Nucleus accumbens (tissue), 56 donors: ENCODE measurements at places on chromosomes 5 and 9.

DNA sequence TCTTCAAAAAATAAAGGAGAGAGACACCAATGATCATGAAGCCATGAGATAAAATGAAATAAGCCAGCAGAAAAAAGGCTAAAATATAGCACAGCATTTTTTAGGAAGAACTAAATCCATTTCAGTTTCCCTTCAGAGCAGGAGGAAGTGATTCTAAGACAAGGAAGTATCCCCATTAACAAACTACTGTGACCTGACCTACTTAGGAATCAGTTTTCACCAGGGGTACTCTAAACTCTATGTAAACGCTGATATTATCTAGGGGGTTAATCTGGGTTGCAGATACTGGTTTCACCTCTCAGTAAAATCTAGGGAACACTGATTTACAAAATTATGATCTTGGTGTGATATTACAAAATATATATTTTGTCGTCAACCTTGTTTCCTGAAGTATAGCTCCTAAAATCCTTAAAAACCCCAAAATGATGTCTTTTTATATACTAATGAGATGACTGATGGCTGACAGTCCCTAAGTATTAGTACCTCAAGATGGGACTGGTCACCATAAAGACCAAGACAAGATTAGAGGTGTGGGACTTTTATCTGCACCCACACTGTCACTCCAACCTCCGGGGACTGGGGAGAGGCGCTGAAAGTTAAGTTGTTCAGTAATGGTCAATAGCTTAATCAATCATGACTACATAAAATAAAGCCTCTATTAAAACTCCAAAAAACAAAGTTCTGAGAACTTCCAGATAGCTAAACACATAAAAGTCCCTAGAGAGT is 2.9 kb upstream of the FNBP1 start:
- no peak for DNase-seq

DNA sequence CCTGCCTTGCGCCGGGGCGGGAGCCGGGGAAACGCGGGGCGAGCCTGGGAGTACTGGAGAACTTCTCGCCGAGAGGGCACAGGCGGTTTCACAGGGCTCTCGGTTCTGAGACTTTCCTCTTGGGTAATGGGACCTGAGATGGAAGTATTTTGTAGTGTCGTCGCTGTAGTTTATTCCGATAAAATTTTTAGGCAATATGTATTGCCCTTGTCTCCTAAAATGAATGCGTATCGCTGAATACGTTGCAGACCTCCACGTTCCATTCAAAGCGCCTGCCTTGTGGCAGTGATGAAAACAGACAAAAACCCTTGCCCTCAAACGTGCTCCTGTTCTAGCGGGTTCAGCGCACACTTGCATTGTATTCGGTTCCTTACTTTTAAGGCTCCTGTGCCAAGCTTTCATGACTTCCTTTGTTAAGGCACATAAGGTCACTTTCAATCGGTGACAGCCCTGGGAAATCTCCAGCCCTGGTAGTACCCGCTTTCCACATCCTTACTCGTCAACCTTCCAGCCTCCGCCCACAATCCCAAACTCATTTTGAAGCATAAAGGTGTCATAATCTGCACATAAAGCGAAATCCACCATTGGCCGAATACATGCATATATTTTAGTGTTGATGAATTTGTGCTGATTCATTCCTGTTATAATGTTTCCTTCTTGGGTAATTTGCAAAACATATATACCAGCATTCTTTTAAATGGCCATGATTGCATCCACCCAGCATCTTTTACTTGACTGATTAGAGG is 694 bp downstream of the RMI1 start:
- no peak for DNase-seq

DNA sequence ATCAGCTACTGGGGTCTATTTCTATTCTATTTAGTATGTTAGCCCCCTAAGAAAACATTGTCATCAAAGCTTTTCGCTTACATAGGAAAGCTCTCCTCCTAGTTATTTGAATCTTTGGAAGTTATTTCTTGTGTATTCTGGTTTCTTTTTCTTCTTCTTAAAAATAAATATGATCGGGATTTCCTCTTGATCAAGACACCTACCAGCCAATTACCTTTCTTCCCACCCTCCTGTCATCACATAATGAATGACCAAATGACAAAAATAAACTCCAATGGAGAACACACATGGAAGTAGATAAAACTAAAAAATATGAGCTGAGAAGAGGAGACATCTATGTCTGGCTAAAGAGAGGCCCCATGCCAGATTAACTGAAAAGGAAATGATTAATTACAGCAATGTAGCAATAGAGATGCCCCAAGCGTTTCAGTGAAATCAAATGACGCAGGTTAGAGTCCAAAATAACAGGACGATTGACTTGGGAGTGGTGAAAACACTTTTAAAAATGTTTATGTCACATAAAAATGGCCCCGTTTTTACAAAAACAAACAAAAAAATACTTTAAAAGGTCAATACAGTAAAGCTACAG is 59.5 kb upstream of the PCSK1 start:
- no peak for DNase-seq

DNA sequence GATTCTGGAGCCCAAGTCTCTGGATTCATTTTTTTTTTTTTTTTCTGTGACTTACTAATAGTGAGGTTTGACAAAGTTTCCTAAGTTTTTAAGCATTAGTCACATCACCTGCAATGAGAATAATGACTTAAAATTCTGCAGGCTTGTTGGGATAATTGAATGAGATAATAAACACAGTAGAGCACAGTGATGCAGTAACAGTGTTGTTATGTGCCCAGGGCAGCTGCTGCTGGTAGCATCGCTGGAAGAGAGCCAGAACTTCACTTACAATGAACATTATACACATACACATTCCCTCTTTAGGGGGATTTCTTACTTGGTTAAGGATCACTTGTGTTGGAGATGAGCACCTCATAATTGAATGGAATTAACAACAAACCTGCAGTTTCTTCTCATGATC is 78.9 kb downstream of the ALDH7A1 start:
- DNase-seq, result no peak

GRCh38 chr5:169299191-169299662 is 1.7 kb downstream of the SLIT3 start:
- no peak for DNase-seq
